Naive thymus-derived CD4-positive, alpha-beta T cell (primary cell): ENCODE measurements at places on chromosomes 3 and 15. TPM values are rescaled to one million over a fixed set of nuclear protein-coding genes. Genes with fewer than 3 reads are reported as not detected.

The ROBO1 gene
- not detected for total RNA-seq

The CACNA1D gene
- total RNA-seq = 0.61 TPM

DNA sequence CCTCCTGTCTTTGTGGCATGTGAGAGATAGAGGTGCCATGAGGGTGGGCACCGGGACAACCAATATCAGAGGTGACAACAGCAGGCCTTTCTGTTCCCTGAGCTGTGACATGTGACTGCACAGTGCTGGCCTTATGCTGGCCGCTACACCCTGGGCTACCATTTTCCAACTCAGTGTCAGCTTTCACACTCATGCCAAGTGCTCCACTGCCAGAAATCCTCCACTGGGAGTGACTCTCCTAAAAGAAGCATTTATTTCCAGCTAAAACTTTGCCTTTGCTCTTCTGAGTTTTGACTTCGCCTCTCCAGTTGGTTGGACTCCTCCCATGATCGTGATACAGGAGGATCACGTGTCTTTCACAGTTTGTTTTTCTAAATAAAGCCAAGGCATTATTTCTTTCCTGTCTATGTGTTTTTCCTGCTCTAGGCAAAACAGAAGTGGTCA lies 31.4 kb downstream of the CA12 start:
- H3K4me3 ChIP-seq = no peak overlapping the region
- no peaks in the 10 kb centered on the region for H3K27me3 ChIP-seq
- no peak for DNase-seq
- no peaks in the 10 kb centered on the region for H3K36me3 ChIP-seq
- H3K4me1 ChIP-seq = no peaks in the 10 kb centered on the region
- H3K27ac ChIP-seq = no peak overlapping the region

GRCh38 chr3:132267391-132267993 lies 49.7 kb upstream of the ACP3 start:
- no peaks in the 10 kb centered on the region for H3K4me1 ChIP-seq
- no peak overlapping the region for H3K27ac ChIP-seq
- H3K36me3 ChIP-seq = no peaks in the 10 kb centered on the region
- H3K27me3 ChIP-seq = no peaks in the 10 kb centered on the region

- DNase-seq = no peak
- no peaks in the 10 kb centered on the region for H3K27me3 ChIP-seq
- H3K4me3 ChIP-seq = no peak overlapping the region
- no peak overlapping the region for H3K27ac ChIP-seq
- no peaks in the 10 kb centered on the region for H3K36me3 ChIP-seq
- peaks cover 34% of the 10 kb centered on the region for H3K4me1 ChIP-seq
Measured at GRCh38 chr15:76991048-76991447, 3.9 kb upstream of the PSTPIP1 start.

DNA sequence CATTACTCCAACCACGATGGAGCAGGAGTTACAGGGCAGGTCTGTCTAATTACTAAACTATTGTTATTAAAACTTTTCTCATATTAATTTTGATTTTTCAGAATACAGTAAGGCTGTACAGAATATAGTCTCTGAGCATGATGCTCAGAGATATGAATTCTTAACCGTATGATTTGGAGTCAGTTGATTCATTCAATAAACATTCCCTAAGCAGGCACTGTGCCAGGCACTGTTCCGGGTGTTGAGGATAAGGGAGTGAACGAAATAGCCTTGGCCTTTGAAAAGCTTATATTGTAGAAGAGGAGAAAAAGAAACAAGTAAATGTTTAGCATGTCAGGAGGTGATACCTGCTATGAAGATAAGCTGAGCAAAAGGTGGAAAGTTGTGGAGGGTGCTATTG lies 187.3 kb downstream of the KCNAB1 start:
- DNase-seq = no peak
- H3K36me3 ChIP-seq = no peaks in the 10 kb centered on the region
- H3K27ac ChIP-seq = no peak overlapping the region
